ENCODE measurements at places on chromosomes 5 and 9.

DNA sequence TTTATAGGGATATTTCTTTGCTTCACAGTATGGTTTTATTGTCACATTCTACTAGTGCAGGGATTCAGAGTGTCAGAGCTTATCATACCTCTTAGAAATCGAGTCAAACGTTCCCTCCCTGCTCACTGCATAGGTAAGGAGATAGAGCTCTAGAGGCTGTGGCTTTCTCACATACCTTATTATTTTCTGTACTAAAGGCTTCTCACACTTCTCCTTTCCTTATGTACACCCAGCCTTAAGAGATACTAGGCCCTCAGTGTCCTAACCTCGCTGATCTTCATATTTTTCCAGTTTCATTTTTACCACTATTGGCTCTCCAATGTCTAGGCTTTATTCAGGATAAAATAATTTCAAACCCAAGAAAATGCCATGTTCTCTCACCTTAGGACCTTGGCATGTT, 297.3 kb upstream of the RIOK2 start:
- H3K27ac ChIP-seq: no peak overlapping the region
- no peak overlapping the region for H3K4me3 ChIP-seq
- H3K36me3 ChIP-seq: no peaks in the 10 kb centered on the region
- no peaks in the 10 kb centered on the region for H3K27me3 ChIP-seq
- DNase-seq: no peak

- H3K27me3 ChIP-seq: no peaks in the 10 kb centered on the region
- no peak overlapping the region for H3K27ac ChIP-seq
- H3K4me3 ChIP-seq: no peak overlapping the region
- no peaks in the 10 kb centered on the region for H3K4me1 ChIP-seq
- no peaks in the 10 kb centered on the region for H3K36me3 ChIP-seq
Observed at GRCh38 chr5:106796081-106796480, 874.7 kb downstream of the EFNA5 start.

DNA sequence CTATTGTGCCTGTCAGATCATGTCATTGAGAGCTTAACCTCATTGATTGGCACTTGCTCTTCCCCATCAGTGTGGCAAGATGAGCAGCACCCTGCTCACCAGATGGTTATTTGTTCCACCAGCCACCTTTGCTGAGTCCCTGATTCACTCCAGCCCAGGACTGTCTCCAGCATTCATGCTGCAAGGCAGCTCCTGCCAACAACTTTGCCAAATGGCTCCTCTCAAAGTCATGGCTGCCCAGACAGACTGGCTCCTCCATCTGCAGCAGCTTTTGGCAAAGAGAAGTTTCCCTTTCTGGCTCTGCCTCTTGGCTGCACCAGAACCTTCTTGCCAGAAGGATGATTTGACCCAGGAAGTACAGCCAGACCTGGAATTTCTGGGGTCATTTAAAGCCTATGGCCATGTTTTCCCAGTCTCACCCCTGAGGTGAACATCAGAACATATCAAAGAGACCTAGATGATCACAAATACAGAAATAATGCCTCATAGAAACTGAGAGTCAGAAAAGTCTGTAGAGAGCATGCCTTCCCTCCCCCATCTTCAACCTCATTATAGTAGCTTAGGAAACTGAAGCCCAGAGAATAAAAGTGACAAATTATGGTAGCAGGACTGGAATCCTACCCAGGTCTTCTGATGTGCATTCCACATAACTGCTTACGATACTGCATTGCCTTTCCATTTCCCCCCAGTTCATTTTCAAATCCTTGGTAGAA, 10.4 kb downstream of the PPP2R2B start:
- no peak overlapping the region for H3K27ac ChIP-seq
- no peaks in the 10 kb centered on the region for H3K4me1 ChIP-seq
- H3K4me3 ChIP-seq: no peak overlapping the region
- no peak for DNase-seq
- no peaks in the 10 kb centered on the region for H3K36me3 ChIP-seq
- no peaks in the 10 kb centered on the region for H3K27me3 ChIP-seq

- H3K4me1 ChIP-seq: no peaks in the 10 kb centered on the region
- H3K4me3 ChIP-seq: no peak overlapping the region
- H3K27ac ChIP-seq: no peak overlapping the region
- no peaks in the 10 kb centered on the region for H3K36me3 ChIP-seq
- no peak for DNase-seq
- H3K27me3 ChIP-seq: no peaks in the 10 kb centered on the region
Observed at GRCh38 chr9:99167694-99168093, 54.0 kb downstream of the ALG2 start.

DNA sequence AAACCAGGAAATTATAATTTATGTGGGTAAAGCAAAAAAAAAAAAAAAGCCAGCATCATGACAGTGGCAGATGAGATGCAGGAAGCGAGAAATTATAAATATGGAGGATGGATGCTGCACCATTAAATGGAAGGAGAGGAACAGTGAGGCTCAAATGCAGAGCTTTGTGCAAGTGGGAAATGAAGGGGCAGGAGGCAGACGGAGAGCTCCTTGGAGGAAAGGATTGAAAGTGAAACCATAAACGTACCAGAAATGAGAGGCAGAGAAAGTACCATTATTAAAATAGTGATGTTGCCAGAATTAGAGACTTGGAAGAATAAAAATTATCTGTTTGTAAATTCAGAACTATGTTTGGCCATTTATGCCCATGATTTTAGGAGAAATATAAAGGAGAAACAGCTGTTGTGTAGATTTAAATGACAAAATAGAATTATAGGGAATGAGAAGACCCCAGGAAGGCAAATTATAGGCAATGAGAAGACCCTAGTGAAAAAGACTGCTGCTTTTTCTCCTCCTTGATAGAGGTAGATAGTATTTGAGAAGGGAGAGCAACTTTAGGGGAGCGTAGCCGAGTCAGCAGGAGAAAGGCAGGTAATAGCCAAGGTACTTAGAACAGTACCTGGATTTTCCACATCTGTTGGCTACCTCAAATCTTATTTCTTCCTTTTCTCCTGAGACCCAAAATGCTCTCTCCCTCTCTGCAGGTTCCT, 341.0 kb upstream of the CD180 start:
- no peaks in the 10 kb centered on the region for H3K27me3 ChIP-seq
- H3K4me3 ChIP-seq: peak overlapping the region; percentile 14
- DNase-seq: no peak
- H3K27ac ChIP-seq: no peak overlapping the region
- no peaks in the 10 kb centered on the region for H3K4me1 ChIP-seq

DNA sequence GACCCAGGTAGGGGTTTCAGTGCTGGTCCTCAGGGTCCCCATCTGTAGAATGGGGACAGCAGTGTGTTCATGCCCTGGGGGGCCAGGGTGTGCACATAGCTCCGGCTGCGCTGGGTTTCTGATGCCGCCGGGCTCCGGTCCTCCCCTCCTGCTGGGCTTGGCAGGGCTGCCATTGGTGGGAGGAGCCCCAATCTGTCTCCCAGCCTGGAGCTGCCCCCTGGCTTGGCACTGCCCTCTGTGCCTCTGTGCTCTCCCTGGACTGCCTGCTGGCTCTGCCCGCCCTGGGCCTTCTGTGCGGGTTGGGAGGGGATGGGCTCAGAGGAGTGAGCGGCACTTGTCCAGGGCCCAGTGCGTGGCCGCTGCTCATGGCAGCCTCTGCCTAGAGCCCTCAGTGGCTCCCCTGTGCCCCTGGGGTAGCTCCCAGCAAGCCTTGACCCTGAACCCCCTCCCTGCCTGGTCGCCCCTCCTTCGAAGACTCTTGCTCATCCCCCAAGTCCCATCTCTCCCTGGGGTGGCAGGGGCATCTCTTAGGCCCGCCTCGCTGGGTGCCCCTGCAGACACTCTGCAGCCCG, 35.7 kb downstream of the RXRA start:
- no peaks in the 10 kb centered on the region for H3K36me3 ChIP-seq
- no peak for DNase-seq
- no peak overlapping the region for H3K27ac ChIP-seq
- H3K4me1 ChIP-seq: peaks cover 4% of the 10 kb centered on the region

GRCh38 chr9:135519179-135519971, 1.9 kb upstream of the LCN1 start:
- H3K4me1 ChIP-seq: no peaks in the 10 kb centered on the region
- H3K36me3 ChIP-seq: no peaks in the 10 kb centered on the region
- H3K27ac ChIP-seq: no peak overlapping the region
- H3K27me3 ChIP-seq: no peaks in the 10 kb centered on the region

GRCh38 chr9:126148994-126149393, 177.6 kb upstream of the MVB12B start:
- peaks cover 9% of the 10 kb centered on the region for H3K27me3 ChIP-seq

- H3K4me3 ChIP-seq: no peak overlapping the region
- no peaks in the 10 kb centered on the region for H3K36me3 ChIP-seq
- no peaks in the 10 kb centered on the region for H3K27me3 ChIP-seq
Observed at GRCh38 chr5:80411589-80412219, 3.8 kb downstream of the ZFYVE16 start.

- H3K4me1 ChIP-seq: no peaks in the 10 kb centered on the region
- H3K27ac ChIP-seq: no peak overlapping the region
- DNase-seq: no peak
- H3K36me3 ChIP-seq: peaks cover 13% of the 10 kb centered on the region
Observed at GRCh38 chr9:127502706-127503378, 51.5 kb downstream of the LRSAM1 start.

DNA sequence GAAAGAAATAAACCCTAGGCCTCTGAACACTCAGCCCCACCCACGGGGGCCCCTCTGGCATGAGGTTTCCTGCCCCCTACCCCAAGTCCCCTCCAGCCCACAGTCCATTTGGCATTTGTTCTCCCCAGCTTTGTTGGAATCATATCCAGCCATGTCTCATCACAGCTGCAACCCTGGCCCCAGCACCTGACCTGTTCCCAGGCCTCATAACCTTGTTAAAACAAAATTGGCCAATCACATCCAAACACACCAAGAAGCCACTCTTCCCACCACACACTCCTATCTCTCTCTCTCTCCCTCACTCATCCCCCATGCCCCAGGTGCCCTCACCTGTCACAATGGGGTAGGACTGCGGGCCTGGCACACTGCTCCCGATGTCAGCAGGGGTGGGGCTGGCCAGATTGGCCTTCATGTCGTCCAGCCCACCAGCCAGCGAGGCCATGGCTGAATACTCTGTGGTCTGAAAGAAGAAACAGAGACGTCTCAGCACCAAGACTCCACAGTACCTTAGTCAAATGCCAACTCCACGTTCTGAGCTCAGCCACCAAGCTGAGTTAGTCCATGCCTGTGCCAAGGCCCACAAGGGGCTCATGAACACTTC, 110.9 kb downstream of the PAX5 start:
- H3K4me3 ChIP-seq: no peak overlapping the region
- H3K27me3 ChIP-seq: no peaks in the 10 kb centered on the region
- no peaks in the 10 kb centered on the region for H3K36me3 ChIP-seq
- H3K4me1 ChIP-seq: no peaks in the 10 kb centered on the region

GRCh38 chr5:120207129-120207528, 257.0 kb upstream of the PRR16 start:
- no peaks in the 10 kb centered on the region for H3K4me1 ChIP-seq
- H3K27me3 ChIP-seq: no peaks in the 10 kb centered on the region
- H3K27ac ChIP-seq: no peak overlapping the region
- no peak overlapping the region for H3K4me3 ChIP-seq
- H3K36me3 ChIP-seq: no peaks in the 10 kb centered on the region
- no peak for DNase-seq

GRCh38 chr5:171342362-171343111, 33.5 kb downstream of the TLX3 start:
- H3K4me3 ChIP-seq: no peak overlapping the region
- H3K27me3 ChIP-seq: no peaks in the 10 kb centered on the region
- no peak for DNase-seq

DNA sequence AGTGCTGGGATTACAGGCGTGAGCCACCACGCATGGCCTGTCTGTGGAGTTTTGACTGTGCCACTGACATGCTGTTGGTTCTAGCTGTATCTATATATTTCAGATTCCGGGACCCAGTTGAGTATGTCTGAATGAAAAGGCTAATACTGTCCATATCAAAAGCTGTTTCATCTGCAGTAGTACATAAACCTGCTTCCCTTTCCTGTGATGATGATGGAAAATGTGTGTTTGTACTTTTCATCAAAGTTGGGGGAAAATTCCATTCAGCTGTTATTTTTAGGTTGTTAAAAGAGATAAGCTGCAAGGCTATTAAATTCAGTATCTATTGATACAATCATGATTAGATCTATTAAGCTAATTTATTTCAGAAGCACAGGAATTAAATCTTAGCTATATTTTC, 237.6 kb upstream of the ADAMTSL1 start:
- no peak overlapping the region for H3K27ac ChIP-seq
- no peak overlapping the region for H3K4me3 ChIP-seq
- no peak for DNase-seq
- no peaks in the 10 kb centered on the region for H3K4me1 ChIP-seq

DNA sequence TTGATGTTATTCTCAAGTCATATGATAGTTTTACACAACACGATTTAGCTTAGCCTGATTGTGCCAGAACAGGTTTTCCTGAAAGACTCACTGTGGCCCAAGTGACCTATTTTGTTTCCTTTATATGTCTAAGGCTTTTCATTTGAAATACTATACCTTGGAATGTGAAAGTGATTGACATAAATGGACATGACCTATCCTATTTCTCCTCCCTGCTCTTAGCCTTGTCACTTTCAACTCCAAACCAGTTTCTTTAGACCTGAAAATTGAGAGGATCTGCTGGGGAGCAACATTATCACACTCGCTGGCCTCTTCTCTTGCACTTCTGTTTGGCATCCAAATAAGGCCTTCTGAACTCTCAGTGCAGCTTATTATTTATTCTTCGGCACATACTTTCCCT, 496.8 kb downstream of the MAT2B start:
- H3K4me3 ChIP-seq: no peak overlapping the region
- DNase-seq: no peak
- no peaks in the 10 kb centered on the region for H3K4me1 ChIP-seq
- H3K36me3 ChIP-seq: no peaks in the 10 kb centered on the region
- H3K27ac ChIP-seq: no peak overlapping the region

GRCh38 chr5:154218786-154219185, 28.3 kb downstream of the GALNT10 start:
- peaks cover 6% of the 10 kb centered on the region for H3K36me3 ChIP-seq
- no peak overlapping the region for H3K4me3 ChIP-seq
- H3K27ac ChIP-seq: no peak overlapping the region
- no peak for DNase-seq
- H3K27me3 ChIP-seq: no peaks in the 10 kb centered on the region

DNA sequence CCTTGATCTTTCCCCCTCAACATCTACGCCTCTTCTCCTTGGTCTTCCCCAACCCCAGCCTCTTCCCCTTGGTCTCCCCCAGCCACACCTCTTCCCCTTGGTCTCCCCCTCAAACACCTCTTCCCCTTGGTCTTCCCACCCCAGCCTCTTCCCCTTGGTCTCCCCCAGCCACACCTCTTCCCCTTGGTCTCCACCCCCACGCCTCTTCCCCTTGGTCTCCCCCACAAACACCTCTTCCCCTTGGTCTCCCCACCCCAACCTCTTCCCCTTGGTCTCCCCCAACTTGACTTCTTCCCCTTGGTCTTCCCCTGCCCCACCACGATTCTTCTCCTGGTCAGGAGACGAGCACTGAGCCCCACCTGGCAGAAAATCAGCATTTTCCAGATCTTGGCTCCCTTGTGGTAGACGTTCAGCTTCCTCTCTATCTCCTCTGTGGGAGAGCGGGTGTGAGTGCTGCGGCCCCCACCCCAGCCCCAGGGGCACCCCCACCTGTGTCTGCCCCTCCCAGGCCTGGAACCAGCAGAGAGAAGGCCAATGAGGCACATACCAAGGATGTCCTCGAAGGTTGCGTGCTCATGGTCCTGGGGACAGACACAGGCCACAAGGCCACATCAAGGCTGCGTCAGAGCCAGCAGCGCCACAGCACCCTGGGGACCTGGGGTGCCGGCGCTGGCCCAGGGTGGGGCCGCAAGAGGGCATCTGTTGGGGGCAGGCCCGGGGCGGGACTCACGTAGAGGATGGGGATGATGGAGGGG, 7.0 kb downstream of the NSMF start:
- H3K27me3 ChIP-seq: no peaks in the 10 kb centered on the region
- H3K4me1 ChIP-seq: peaks cover 44% of the 10 kb centered on the region
- no peak for DNase-seq

- no peaks in the 10 kb centered on the region for H3K27me3 ChIP-seq
- no peak overlapping the region for H3K27ac ChIP-seq
- no peaks in the 10 kb centered on the region for H3K36me3 ChIP-seq
- no peak for DNase-seq
- H3K4me1 ChIP-seq: no peaks in the 10 kb centered on the region
- H3K4me3 ChIP-seq: no peak overlapping the region
Observed at GRCh38 chr5:16914584-16914983, 21.5 kb downstream of the MYO10 start.

Measured in effector memory CD4-positive, alpha-beta T cell (primary cell).